ENCODE measurements at places on chromosomes 16 and 17. TPM values are rescaled to one million over a fixed set of nuclear protein-coding genes. Genes with fewer than 3 reads are reported as not detected.

Gene CIITA
- under 0.01 TPM for total RNA-seq

Gene CCDC144A
- 0.84 TPM for total RNA-seq

Gene SLFN13
- total RNA-seq, result 3.9 TPM

Gene SLC16A13
- 2.1 TPM for total RNA-seq

Gene LITAFD
- not detected for total RNA-seq

Gene PTX4
- 0.15 TPM for total RNA-seq

Gene TBX2
- 88.9 TPM for total RNA-seq

Gene EZH1
- total RNA-seq, result 9.4 TPM

Gene TMIGD1
- not detected for total RNA-seq

Gene FOXL1
- 20.4 TPM for total RNA-seq

Gene HSD11B2
- total RNA-seq, result not detected

Gene GP1BA
- total RNA-seq, result not detected

Gene DNAH9
- not detected for total RNA-seq

Gene HS3ST4
- not detected for total RNA-seq

Gene SYT17
- total RNA-seq, result 0.84 TPM

Gene RNF166
- 27.7 TPM for total RNA-seq

Gene NHERF2
- total RNA-seq, result 47.4 TPM

Gene PIPOX
- not detected for total RNA-seq

Gene EFCAB3
- not detected for total RNA-seq

Gene TMC7
- 0.34 TPM for total RNA-seq

Gene GPR139
- not detected for total RNA-seq

Gene OXLD1
- 52.9 TPM for total RNA-seq

Gene DHX58
- 4.3 TPM for total RNA-seq

Gene RASD1
- total RNA-seq, result 0.84 TPM

Gene TP53TG3F
- total RNA-seq, result not detected

Gene HYDIN
- total RNA-seq, result 0.34 TPM

Gene DNAH3
- not detected for total RNA-seq

Gene LRRC37A2
- total RNA-seq, result 4.9 TPM

Gene KRT39
- total RNA-seq, result not detected

Gene KRTAP4-9
- not detected for total RNA-seq

Gene NTN3
- 0.15 TPM for total RNA-seq

Gene ZG16B
- 0.45 TPM for total RNA-seq

Gene SLC12A3
- total RNA-seq, result not detected

Gene SMIM36
- total RNA-seq, result not detected

Gene C17orf58
- 14.0 TPM for total RNA-seq

Gene SSTR5
- total RNA-seq, result not detected
